Effector memory CD4-positive, alpha-beta T cell (primary cell): ENCODE measurements at places on chromosomes 7 and 10.

DNA sequence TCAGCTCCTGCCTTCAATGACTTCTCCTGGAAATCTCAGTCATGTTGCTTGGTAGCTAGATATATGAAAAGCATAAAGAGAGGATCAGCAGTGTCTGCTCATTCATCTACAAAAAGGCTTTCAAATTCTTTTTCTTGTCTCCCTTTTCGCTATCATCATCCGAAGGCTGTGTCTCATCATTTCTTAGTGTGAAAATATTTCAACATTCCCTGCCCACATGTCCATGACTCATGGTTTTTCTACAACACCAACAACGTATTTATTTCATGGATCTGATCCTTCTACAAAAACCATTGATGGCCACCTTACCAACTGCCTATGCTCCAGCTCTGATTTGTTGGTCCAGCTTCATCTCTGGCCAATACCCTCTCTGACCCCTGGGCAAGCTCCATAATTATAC is 472.5 kb upstream of the GHITM start:
- no peak for DNase-seq

- no peak for DNase-seq
Observed at GRCh38 chr10:114401195-114401791, 3.0 kb downstream of the AFAP1L2 start.

DNA sequence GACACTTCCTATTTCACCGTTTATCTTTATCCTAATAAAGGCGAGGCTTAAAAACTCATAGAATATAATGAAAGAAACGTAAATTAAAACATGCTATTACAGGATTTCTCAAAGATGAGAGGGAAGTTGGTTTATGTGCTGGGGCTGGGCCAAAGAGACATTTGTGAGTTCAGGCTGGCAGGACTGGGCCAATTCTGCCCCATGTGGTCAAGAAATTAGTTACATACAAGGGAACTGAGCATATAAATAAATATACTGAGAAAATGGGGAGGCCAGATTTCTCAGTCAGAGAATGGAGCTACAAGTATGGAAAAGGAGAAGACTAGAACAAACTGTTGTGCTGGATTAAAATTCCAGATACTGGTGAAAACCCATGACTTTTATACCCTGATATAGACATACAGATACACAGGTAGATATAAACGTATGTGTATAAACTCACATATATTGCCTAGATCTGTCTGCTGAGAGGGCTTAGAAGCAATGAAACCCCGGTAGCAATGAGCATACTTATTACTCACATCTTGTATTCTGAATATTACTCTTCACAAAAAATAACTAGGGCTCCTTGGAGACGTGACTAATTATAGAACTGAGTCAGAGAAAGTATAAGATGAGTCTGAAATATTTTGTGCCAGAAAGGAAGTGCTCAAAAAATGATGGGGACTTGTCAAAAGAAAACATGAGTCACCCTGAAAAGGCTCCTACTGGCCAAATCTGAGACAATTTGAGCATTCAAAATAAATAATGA is 155.7 kb upstream of the FGFR2 start:
- DNase-seq: no peak

- no peak for DNase-seq
Observed at GRCh38 chr10:102113261-102113955, 6.8 kb downstream of the LDB1 start.

DNA sequence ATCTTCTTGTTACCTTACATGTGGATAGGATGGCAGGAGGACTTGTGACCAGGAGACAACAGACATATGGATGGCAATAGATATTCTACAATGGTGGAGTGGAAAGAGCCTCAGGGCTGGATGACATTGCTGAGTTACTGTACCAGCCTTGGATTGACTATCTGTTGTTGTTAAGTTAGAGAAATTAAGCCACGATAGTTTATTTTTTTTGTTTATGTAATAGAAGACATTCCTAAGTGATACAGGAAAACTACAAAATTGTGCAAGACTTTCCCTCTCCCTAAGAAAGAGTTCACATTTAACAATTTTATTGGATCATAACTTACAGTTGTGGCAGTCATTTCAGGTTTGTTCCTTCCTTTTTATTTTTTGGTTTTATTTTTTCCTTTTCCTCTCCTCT is 230.7 kb upstream of the CACNA2D1 start:
- no peak for DNase-seq

DNA sequence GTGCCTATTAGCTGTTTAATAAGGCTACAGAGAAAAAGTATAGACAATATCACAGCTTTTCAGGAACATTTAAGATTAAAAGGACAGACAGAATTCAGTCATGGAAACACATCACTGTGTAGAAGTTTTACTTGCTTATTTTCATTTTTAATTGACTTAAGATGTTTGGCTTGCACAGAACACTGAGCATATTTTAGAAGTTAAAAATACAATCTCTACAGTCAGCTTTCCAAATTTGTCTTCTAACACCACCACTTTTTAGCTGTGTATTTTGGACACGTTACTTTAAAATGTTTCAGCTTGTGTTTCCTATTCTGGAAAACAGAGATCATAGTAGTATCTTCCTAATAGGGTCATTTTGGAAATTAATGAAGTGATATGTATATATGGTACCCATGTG is 11.8 kb downstream of the CFAP69 start:
- DNase-seq: no peak

DNA sequence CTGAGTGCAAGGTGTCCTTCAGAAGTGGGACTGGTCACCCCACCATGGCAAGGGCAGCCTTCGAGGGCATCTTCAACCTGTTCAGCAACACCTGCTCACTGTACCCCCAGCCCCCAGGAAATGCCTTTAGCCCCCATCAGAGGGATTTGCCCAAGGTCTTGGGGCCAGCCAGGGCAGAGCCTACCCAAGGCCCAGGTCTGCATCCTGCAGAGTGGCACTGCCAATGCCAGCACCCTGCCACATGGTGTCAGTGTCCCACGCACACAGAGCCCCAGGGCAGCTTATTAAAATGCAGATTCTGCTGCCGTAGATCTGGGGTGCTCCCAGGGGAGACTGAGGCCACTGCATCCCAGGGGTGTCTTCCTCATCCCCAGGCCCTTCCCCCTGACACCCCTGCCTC is 106.2 kb upstream of the KCTD7 start:
- no peak for DNase-seq
